ENCODE measurements at places on chromosomes 7 and 10. TPM values are rescaled to one million over a fixed set of nuclear protein-coding genes. Genes with fewer than 3 reads are reported as not detected.
A peak's percentile ranks its signal among the peaks of the same experiment; 100 is the strongest.

GRCh38 chr10:79143879-79144278 is 75.1 kb downstream of the ZMIZ1 start:
- no peak for DNase-seq

Gene UTF1
- 0.28 TPM for total RNA-seq

Gene IFIT1B
- not detected for total RNA-seq

Gene FAM171A1
- total RNA-seq: 2.9 TPM

- DNase-seq: no peak
These were observed 233.2 kb upstream of the AUTS2 start for GRCh38 chr7:69364813-69365643.

GRCh38 chr7:155745737-155746136 is 66.5 kb downstream of the SHH start:
- no peak for DNase-seq

DNA sequence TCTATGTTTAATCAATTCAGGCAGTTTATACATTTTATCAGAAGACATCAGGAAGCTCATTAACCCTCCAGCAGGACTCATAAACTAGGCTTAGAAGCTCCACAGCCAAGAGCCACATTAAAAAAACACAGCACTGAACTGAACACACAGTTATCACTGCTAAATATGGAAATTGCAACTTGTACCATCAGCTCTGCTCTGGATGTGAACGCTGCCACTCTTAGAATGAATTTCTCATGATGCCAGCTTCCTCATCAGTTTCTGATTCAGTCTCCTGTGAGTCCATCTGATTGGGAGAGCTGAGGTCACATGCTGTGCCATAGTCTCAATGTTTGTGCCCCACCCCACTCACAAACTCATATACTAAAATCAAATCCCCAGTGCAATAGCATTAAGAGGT is 17.1 kb upstream of the ING3 start:
- no peak for DNase-seq

DNA sequence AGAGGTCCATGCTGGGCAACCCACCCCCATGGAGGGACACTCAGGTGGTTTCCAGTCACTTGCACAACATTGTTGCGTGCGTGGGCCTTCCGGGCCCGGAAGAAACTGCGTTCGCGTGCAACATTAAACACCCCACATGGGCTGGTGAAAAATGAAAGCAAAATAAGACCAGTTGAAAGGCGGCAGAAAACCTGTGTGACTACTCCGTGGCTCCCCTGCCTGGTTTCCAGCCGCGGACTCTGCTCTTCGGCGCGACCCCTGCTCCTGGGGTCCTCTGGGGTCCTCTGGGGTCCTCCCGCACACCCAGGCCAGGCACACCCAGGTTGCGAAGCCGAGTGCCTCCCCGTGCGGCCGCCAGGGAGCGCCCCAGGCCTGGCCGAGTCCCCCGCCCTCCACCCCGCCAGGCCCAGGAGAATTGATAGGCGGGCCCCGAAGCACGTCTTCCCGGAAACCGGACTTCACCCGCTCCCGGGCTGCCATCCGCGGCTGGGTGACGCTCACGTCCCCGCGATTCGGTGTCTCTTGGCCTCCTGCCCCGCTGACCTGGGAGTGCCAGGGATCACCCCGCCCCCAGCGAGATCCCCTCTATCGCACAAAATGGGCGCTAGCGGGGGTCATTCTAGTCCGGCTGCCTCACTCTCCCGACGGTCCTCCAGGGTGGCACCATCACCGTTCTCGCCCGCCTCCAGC is 1.9 kb upstream of the SH2D4B start:
- peak; percentile 69 for DNase-seq

DNA sequence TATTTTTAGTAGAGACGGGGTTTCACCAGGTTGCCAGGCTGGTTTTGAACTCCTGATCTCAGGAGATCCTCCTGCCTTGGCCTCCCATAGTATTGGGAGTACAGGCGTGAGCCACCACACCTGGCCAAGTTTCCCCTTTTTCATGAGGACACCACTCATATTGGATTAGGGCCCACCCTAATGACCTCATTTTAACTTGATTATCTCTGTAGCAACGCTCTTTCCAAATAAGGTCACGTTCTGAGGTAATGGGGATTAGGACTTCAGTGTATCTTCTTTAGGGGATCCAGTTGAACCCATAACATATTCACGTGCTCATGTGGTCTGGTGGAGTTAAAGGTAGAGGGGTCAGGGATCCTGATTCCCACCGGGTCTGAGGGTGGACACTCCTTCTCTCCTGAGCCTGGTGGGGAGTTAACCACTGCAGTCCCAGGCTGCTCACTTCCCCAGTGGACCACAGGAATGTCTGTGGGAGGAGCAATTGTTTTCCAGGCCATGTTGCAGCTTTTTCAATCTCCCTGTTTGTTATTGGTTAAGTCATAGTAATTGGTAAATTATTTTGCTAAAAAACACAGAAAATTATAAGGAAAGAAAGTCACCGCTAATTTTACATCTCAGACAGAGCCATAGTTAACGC is 130.5 kb downstream of the GRK5 start:
- no peak for DNase-seq

GRCh38 chr7:28768577-28769147 is 189.5 kb downstream of the TRIL start:
- no peak for DNase-seq

Gene SLC26A5
- total RNA-seq: 0.07 TPM

- no peak for DNase-seq
These were observed 298.7 kb downstream of the BAMBI start for GRCh38 chr10:28975891-28976531.

GRCh38 chr7:132446260-132446659 is 130.0 kb downstream of the PLXNA4 start:
- DNase-seq: no peak
